Stimulated activated CD8-positive, alpha-beta memory T cell treated with anti-CD3 and anti-CD28 coated beads, Interleukin-2, amount 100 ng/mL, for 1 hour (primary cell): ENCODE measurements at places on chromosomes 12 and 14.

DNA sequence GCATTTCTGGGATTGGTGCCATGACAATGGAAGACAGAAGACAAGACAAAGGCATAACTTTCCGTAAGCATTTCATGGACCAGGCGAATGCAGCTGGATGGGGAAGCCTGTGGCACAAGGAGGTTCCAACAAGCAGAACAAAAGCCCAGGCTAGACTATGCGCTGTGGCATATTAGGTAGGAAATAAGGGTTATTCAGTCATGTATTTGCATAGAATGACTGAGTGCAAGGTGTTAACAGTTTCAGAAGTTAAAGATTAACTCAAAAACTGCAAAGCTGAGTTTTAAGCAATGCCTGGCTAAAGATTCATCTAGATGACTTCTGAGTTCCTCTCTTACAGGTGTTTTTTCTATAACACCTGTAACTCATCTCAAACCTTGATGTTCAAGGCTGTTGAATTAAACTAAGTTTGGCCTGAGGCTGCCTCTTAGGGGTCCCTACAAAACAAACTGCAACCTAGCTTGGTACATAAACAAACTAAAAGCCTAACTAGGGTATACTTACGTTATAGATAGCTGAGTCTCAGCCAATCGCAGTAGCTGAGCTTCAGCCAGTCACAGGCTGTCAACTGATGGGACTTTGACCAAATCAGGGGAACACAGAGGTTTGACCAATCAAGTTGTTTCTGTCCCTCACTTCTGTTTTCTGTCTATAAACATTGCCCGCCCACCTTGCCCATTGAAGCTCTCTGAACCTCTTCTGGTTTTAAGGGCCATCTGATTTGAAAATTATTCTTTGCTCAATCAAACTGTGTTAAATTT is 52.2 kb upstream of the PLBD1 start:
- no peak for DNase-seq

GRCh38 chr14:101917413-101918017 is 46.9 kb upstream of the DYNC1H1 start:
- DNase-seq = no peak

DNA sequence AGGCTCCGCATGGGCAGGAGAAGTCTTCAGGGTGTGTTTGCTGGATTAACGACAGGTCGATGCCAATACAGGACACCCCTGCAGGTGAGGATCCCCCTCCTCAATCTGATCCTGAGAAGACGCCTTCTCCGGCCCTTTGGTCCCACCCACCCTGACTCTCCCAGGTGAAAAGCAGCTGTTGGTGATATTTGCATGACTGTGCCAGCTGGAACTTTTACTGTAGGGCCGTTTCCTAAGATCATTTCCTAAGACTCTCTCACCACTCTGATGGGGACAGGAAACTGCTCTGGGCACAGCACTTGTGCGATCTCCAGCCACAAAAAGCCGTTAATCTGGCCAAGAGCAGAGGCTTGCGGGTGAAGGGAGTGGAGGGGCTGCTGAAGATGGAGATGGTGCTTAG is 16.8 kb upstream of the EIF5 start:
- DNase-seq = no peak

DNA sequence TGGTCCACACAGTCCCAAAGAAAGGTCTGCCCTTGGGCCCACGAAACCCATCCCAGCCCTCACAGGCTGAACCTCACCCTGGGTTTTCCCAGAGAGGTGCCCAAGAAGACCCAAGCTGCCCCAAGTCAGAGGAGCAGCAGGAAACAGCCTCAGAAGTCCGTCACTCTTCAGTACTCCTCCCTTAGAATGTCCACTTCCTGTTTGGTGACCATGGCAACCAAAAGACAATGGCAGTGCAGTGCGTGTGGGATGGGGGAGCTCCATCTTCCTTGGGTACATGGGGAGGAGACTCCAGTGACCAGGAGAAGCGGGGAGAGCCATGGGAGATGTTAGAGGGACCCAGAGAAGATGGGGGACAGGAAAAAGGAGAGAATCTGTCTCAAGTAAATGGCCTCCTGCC is 11.3 kb downstream of the SELPLG start:
- no peak for DNase-seq

DNA sequence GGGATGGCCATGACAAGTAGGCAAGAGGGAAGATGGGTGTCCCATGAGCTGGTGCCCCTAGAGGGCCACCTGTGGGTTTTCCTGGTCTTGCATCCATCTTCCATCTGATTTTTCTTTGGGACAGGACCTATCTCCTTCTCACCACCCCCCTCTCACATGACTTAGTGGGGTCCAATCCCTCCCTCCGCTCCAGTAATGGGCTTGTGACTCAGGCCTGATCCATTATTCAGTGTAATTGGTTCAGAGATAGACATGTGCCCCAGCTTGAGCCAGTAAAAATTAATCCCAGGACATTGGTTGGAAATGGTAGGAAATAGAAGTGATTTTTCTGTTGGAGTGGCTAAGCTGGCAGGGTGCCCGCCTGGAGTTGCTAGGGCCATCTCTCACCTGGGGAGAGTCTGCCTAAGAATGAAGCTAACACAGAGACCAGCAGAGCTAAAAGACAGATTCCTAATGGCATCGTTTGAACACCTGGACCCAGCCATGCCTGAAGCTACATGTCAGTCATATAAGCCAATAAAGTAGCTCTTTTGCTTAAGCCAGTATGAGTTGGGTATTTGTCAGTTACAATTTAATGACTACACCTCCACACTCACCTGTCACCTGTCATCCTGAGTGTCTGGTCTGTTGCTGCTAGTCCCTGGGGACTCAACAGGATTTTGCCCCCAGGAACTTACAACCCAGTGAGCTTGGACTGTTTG is 14.7 kb downstream of the RASAL1 start:
- DNase-seq = no peak

DNA sequence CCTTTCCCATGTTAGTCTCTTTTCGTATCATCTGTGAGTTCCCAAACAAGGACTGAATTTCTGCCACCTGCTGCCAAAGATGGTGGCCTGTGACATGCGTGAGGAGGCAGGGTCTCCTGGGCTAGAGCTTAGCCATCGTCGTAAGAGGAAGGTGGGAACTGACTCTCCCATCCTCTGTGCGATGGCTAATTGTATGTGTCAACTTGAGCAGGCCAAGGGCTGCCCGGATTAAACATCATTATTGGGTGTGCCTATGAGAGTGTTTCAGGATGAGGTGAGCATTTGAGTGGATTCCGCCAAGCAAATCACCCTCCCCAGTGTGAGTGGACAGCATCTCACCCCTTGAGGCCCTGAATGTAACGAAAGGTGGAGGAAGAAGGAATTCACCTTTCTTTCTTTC is 220.7 kb upstream of the DIO3 start:
- DNase-seq = no peak

DNA sequence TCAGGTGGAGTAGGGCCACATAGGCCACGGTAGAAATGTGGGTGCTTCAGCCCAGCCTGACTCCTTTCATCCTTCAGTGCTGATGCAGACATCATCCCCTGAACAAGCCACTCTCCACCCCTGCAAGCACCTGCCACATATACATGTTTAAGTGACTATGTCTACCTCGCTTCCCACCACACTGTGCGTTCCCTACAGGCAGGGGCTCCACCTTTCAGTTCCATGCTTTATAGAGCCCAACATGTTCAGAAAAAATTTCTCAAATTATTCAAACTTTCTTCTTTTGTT is 11.6 kb downstream of the SLC7A7 start:
- DNase-seq = no peak

GRCh38 chr14:95156161-95157047 is 925 bp downstream of the DICER1 start:
- DNase-seq = no peak

DNA sequence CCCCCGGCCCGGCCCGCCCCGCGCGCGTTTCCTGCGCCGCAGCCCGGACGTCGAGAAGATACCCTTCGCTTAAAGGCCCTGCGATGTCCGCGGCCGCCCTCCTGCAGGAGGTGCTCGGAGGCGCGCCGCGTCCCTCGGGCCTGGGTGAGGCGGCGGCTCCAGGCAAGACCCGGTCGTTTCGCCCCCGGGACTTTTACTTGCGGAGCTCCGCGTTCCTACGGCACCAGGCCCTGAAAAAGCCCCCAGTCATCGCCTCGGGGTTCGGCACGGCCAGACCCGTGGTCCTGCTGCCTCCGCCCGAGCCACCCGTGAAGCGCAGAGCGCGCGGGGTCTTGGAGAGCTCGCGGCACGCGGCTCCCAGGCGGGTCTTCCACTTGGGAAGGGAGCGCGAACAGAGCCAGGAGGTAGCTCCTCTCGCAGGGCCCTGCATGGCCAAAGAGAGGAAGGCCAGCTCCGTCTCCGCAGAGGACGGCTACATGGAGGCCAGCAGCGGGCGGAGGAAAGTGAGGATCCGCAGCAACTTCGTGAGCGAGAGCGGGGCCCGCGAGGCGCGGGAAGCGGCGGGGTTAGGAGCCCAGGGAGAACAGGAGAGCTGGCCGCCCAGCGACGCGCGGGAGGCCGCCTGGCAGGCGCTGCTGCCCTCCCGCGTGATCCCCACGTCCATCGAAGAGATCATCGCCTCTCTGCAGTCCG is 26.9 kb downstream of the TTC6 start:
- no peak for DNase-seq

- no peak for DNase-seq
Measured at GRCh38 chr12:106901276-106901675, 54.4 kb upstream of the TMEM263 start.

DNA sequence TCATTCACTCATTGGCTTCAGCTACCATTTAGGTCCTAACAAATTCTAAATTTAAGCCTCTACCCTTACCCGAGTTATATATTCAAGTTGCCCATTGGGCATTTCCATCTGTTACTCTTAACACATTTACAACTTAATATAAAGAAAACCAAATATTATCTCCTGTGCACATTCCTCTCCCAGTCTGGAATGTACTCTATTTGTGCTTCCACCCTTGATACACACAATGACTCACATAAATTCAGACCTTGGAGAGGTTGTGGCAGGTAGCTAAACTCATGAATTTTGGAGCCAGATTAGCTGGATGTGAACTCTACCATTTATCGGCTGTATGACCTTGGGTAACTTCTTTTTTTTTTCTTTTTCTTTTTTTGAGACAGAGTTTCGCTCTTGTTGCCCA is 51.1 kb downstream of the BRMS1L start:
- DNase-seq = no peak

- DNase-seq = no peak
Measured at GRCh38 chr12:5099591-5099990, 55.9 kb downstream of the KCNA5 start.

DNA sequence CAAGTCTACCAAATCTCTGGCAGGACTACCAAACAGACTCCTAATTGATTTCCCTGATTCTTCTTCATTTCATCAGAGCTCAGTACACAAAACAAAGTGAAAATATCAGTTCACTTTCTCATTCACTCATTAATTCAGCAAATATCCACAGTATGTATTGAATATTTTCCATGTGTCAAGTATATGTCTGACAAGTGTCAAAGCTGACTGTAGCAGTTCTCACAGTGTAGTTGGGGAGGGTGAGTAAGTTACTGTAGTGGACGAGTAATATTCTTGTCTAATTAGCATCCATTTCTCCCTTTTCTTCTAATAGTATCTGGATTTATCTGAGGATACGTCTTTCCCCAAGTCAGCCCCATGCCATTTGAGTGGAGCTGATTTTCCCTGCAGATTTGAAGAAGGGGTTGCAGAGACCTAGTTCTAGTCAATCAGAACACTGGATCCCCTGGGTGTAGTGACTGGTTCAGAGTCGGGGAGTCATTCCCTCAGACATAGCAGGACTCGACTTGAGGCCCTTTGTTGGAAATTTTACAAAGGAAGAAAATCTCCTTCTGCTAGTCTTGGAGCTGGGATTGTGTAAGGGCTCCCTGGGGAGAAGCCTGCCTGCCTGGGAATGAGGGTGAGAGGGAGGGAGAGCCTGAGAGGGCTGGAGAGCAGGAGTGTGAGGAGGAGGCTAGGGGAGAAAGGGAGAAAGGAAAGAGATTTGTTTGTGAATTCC is 51.4 kb downstream of the GRIP1 start:
- DNase-seq = no peak

DNA sequence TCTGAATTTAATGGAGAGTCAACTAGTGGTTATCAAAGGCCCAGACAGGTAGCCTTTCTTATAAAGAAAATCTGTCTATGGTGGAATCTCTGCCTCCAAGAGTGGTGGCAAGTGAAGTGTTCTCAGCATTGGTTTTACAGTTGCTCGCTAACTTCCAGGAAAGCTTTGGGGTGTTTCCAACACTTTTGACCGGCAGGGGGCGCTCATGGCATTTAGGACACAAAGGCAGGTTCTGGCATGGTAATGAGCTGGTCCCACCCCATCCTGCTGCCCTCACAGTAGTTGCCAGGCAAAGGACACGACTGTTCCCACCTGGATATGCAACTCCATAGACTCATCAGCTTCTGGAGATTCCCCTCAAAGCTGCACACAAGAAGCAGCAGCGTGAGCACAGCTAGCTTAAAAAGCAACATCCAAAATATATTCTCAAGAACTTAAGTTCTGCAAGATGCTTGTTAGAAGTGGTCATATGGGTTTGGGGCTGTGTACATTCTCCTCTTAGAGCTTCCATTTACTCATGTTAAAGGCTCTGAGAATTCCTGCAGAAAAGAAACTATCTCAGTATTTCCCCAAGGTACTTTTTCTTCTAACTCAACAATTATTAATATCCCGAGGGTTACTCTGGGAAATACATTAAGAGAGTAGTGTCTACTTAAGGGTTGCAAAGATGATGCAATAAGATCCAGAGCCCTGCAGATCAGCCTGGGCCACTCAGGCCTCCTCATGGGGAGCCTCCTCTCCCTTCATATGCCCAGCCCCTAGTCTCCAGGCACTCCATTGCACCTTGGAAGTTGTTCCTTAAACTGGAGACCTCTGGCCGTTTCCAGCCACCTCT is 14.8 kb downstream of the PROX2 start:
- DNase-seq = peak; percentile 86

DNA sequence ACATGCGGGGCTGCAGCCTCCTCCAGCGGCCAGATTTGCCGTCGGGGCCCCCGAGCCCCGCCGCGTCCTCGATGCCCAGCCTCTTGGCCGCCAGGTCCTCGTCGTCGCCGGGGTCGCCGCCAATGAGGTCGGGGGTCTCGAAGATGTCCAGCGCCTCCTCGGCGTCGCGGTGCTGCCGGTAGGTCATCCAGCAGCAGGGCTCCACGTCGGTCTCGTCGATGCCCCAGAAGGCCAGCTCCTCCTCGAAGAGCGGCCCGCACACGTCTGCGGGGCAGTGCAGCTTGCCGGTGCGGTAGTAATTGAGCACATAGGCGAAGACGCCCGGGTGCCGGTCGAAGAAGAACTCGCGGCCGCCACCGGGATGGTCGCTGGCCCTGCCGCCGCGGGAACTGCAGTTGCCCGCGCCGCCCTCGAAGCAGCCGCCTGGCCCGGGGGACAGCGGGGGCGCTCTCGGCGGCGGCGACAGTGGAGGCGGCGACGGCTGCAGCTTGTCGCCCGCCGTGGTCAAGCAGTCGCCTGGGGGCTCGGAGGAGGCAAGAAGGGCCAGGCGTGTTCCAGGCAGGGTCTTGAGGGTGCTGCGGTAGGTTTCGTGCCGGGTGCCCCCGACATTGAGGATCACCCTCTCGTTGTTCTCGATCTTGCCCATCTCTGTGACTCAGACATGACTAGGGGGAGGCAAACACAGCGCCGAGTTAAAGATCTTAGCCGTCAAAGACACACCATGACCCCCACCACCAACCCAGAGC is 2.1 kb downstream of the KCNC2 start:
- no peak for DNase-seq

DNA sequence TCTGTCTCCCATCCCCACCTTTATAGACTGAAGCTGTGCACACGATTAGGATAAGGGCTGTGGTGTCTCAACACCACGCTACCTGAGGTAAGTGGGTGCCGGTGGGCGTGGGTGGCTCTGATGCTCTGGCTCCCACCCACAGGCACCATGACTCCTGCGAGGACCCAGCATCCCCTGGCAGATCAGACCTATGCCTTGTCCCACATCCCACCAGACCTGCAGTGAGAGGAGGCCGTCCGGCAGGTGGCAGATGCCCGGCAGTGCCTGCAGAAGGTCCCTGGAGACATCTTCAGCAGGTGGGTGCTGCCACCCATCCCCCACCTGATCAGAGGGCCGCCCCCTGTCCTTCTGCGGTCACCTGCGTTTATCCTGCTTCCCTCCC is 104.4 kb upstream of the PRB2 start:
- DNase-seq = no peak
